ENCODE measurements at places on chromosomes 1 and 21.

DNA sequence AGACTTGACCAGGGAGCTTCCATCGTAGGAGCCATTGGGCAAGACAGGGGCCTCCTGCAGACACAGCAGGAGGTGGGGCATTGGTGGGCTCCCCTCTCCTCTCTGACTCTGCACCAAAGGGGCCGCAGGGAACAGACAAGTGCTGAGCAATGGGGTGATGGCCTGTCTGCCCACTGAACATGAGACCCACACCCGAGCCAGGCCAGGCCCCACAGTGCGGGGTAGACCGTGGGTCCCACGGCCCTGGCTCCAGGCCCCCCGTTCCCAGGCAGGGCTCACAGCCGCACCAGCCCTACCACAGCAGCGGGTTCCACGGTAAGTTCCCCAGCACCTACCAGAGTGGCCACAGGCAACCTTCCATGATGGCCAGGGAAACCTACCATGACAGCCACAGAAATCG lies 45.9 kb downstream of the CHD5 start:
- no peak for DNase-seq

- no peak for DNase-seq
Observed at GRCh38 chr1:64892576-64893573, 73.5 kb downstream of the JAK1 start.

- DNase-seq = no peak
Observed at GRCh38 chr1:30451532-30452125, 271.8 kb downstream of the MATN1 start.

- DNase-seq = no peak
Observed at GRCh38 chr1:27536767-27537166, 46.8 kb upstream of the WASF2 start.

- no peak for DNase-seq
Observed at GRCh38 chr21:29359718-29360117, 61.0 kb downstream of the BACH1 start.

GRCh38 chr21:37172646-37173045 lies 94.5 kb downstream of the VPS26C start:
- DNase-seq = no peak

DNA sequence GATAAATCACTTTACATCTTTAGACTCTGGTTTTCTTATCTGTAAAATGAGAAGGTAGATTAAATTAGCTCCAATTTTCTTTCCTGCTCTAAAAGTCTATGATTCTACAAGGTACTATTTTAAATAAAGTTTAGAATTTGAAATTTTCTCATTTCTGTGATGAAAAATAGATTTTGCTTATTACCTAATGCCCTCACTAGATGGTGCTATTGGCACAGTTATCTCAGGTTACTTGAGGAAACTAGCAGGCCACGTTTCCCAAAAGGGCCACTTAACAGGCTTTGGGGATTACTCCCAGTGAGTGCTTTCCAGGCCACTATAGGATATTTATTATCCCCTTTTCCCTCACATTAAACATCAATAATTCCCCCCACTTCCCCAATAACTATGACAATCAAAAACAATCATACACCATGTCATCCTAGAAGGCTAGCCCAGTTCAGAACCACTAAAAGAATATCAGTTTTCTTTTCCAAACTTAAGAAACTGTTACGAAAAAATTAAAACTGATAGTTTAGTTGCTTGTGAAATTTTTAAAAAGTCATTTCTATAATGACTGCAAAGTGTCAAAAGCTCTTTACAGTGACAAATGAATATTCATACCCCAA lies 30.6 kb downstream of the OMA1 start:
- DNase-seq = peak; percentile 20

- DNase-seq = no peak
Observed at GRCh38 chr1:46568461-46568891, 17.0 kb upstream of the KNCN start.

GRCh38 chr1:248697907-248698306 lies 4.7 kb downstream of the OR14I1 start:
- DNase-seq = no peak

- no peak for DNase-seq
Observed at GRCh38 chr1:220966473-220966872, 87.2 kb downstream of the HLX start.

DNA sequence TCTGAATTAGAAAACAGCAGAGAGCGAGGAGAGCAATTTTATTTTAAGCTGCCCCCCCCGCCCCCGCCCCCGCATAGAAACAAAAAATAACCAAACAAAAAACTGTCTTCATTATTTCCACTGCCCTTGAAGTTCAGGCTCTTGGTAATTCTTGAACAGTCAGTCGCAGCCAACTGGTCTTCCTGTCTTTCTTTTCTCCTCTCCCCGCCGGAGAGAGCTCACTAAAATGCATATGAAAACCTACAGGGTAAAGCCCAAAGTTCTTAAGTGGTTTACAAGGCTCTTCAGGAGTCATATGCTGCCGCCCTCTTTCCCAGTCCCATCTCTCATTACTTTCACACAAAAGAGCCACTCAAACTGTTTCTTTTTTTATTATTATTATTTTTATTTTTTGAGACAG lies 1.1 kb upstream of the ANKRD35 start:
- DNase-seq = no peak

DNA sequence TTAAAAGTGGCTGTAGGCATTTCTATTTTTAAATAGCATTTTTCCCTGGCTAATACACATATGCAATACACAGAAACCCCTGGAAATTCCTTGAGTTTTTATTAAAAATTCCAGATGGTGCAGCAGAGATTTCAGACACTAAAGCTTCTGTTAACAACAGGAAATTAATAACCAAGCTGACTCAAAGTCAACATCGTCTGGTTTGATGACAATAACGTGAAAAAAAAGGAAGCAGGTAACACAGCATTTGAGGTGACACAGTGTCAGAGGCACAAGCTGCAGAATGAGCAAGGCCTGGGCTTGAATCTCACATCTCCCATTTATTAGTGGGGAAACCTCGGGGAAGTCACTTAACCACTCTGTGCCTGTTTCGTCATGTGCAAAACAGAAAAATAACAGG lies 64.6 kb upstream of the GJB5 start:
- peak; percentile 26 for DNase-seq

- DNase-seq = no peak
Observed at GRCh38 chr21:29462479-29462878, 163.8 kb downstream of the BACH1 start.
